Neural crest cell (in vitro differentiated cells): ENCODE measurements at places on chromosomes 2 and 18.
A peak's percentile ranks its signal among the peaks of the same experiment; 100 is the strongest.

- DNase-seq, result no peak
These were observed 14.2 kb upstream of the CNRIP1 start for GRCh38 chr2:68333931-68334330.

DNA sequence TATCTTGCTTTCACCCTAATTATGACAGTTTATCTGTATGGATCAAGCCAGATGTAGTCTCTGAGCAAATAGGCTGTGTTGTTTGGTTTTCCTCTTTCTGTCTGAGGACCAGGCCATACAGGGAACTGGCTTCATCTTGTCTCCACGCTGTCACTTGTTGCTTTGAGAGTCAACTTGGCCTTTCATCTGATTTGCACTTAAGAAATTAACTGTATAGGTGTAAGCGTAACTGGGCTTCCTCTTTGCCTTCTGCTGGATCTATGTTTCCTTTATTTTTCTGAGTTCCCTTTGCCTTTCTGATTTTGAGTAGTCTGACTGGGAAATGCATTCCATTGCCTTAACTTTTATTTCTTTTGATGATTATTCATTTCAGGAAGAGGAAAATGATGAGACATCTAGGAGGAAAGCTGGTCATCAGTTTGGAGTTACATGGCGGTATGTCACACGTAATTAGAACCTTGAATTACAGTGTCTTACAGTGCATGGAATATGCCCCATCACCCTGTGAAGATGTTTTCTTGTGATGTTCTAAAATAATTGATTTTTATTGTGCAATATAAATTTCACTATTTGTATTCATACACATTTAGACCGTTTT is 17.4 kb downstream of the PTCD3 start:
- no peak for DNase-seq

DNA sequence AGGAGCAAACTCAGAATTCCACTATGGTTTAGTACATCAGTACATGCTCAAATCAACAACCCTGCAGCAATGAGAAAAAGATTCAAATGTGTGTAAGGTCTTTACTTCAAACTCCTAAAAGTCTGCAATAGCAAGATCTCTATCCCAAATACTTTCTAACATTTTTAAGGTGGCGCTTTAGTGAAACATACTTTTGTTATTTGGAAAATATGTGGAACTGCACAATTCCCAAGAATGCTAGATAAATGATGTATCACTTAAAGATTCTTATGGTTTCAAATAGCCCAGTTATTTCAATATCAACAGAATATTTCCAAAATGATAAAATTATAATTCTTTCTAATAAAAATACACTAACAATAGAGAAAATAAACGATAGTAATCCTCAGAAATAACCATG is 227.6 kb upstream of the SMAD7 start:
- DNase-seq, result no peak

DNA sequence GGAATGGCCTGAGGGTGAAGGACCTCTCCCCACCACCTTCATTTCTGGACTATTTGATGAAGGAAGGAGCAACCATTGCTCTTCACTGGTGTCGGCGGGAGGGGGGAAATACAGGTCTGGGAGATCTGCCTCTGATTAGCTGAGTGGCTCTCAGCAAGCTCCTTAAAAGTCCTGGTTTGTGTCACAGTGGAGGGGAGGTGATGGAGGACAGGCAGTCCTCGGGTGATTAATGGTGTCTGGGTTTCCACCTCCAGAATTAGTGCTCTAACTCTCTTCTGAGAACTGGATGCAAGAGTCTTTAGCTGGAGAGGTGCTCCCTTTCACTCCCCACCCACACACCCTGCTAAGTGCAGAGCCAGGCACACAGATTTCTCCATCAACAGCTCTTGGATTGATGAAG is 83.2 kb downstream of the TTC32 start:
- no peak for DNase-seq

- peak; percentile 6 for DNase-seq
These were observed at the start of gene TBR1 for GRCh38 chr2:161415987-161416707. TSS of gene TBR1 (plus strand) at chr2:161416297. CDS start at chr2:161416411, 114 bp downstream.
